ENCODE measurements at places on chromosomes 6 and 20. TPM values are rescaled to one million over a fixed set of nuclear protein-coding genes. Genes with fewer than 3 reads are reported as not detected.

CCN6 gene
- not detected for total RNA-seq

ANKRD66 gene
- not detected for total RNA-seq

LKAAEAR1 gene
- not detected for total RNA-seq

RBL1 gene
- total RNA-seq: 5.6 TPM

ENPP4 gene
- 19.1 TPM for total RNA-seq

OPN5 gene
- not detected for total RNA-seq

OR2H2 gene
- total RNA-seq: not detected

KIF13A gene
- 40.5 TPM for total RNA-seq

- no peak for DNase-seq
These were observed 1.5 kb downstream of the TFAP2B start for GRCh38 chr6:50819904-50820868.

GRCh38 chr6:91487696-91488392 lies 901.0 kb upstream of the MAP3K7 start:
- no peak for DNase-seq

DNA sequence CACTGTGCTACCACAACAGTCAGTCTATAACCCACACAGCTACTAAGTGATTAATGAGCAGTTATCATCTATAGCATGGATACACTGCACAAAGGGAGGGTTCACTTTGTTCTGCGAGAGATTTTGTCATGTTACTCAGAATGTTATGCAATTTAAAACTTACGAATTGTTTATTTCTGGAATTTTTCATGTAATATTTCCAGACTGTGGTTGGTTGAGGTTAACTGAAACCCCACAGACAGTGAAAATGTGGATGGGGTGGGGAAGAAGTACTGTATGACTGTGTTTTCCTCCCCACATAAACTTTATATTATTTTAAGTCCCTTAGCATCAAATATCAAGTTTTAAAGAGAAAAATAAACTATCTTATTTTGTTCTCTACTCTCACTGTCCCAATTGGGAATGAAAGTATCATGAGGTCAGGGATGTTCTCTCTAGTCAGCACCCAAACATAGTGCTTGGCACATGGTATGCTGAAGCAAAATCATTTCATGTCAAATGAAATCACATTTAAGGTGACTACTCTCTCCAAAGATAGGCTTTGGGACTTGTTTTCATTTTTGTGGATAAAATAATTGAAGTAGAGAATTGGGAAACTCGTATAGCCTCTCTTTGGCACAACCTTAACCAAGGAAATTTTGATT lies 25.4 kb downstream of the DOP1A start:
- no peak for DNase-seq

DNA sequence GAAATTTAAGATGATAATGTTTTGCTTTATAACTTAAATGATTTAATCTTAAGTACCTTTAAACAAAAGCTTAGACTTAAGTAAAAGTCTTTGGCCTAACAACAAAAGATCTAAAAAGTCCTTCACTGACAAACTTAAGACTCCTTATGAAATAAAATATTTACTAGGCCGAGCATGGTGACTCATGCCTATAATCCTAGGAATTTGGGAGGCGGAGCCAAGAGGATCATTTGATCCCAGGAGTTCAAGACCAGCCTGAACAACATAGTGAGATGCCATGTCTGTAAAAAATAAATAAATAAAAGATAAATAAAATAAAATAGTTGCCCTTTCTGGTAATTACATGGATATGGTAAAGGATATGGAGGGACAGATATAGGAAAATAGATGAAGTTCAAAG lies 12.4 kb downstream of the KATNA1 start:
- DNase-seq: no peak

GRCh38 chr6:14147891-14148290 lies 30.3 kb downstream of the CD83 start:
- no peak for DNase-seq

DNA sequence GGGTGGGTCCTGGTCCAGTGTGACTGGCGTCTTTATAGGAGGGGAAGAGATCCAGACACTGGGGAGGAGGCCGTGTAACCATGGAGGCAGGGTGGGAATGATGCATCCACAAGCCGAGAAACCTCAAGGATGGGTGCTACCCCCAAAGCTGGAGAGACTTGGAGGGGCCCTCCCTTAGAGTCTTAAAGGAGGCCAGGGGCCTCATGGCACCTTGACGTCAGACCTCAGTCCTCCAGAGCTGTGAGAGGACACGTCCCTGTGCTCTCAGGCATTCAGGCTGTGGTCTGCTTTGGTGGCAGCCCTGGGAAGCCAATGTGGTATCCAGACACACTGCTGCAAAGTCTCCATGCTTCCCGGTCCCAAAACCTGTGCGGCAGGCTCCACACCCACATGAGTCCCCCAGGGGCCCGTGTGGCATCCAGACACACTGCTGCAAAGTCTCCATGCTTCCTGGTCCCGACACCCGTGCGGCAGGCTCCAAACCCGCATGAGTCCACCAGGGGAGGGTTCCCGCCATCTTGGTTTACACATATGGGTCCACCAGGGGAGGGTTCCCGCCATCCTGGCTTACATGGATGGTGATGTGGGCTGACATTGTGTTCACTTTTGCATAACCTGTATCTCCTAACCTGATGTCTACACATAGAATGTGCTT lies 278.0 kb downstream of the SMOC2 start:
- DNase-seq: no peak

DNA sequence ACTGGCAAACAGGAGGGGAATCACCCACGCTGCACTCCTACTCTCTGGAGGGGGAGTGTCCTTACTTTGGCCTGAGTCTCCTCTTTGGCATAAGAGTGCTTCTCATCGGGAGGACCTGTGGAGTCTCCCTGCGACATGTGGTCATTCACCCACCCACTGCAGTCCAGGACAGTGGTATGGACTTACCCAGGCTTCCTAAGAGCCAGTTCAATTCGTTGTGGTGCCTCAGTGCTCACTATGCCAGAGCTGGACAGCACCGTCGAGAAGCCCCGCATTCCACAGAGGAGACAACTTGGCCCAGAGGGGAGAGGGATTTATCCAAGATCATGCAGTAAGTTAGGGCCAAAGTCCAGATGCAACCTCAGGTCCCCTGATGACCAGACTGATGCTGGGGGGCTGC lies 86.2 kb upstream of the CCDC167 start:
- DNase-seq: no peak

DNA sequence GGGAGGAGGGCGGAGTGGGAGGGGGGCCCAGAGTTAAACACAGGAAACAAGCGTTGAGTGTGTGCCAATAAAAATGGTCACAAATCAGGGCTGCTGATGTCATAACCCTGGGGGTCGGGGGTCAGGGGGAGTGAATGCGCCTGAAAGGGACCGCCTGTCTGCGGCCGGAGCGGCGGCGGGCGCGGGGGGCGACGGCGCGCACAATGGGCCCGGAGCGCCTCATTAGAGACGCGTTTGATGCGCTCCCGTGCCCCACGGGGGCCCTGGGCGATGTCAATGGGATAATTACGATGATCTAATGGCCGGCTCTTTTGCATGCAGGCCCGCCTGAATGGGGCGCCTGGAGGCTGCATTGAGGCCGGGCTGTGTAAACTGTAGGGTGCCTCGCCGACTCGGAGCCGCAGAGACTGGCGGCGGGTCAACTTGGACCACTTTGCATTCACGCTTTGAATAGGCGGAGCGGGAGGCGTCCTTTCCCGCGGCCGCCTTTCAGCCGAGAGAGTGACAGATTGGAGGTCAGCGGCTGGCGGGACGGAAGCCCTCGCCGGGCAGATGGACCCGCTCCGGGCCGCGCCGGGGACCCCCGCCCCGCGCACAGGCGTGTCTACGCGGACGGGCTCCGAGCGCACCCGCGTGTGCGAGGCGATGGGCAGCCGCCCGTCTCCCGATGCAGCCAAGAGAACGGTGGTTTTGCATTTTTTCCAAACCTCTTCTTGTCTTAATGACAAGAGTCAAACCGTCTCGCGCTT lies 296.1 kb downstream of the TFAP2C start:
- DNase-seq: no peak

DNA sequence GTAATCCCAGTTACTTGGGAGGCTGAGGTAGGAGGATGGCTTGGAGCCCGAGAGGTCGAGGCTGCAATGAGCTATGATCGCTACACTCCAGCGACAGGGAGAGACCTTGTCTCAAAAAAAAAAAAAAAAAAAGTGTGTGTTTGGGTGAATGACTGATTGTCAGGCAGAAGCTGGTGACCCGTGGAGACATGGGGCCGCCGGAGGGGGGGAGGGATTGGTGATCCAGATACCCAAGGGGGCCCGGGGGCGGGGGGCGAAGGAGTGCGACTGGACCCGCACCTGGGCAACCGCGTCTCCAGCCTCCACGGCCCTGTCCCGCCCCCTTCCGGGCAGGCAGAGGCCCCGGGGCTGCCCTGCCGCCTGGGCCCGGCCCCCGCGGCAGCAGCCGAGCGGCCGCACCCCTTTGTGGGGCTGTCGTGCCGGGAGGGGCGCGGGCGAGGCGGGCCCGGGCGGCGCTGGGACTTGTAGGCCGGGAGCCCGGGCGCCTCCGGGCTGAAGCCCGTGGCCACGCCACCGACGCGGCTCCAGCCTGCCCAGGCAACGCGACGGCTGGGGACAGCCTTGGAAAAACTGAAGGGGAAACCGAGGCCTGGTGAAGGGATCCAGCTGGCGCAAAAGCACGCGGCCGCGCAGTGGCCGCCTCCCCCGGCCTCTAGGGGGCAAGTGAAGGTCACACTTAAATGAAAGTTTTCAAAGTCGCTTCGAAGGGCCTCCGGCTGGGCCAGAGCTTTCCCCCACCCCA lies 2.1 kb upstream of the RBM38 start:
- peak; percentile 88 for DNase-seq

- DNase-seq: no peak
These were observed 4.1 kb downstream of the ZC3H12D start for GRCh38 chr6:149480502-149481280.

GRCh38 chr20:50125279-50125678 lies 12.3 kb upstream of the UBE2V1 start:
- no peak for DNase-seq

DNA sequence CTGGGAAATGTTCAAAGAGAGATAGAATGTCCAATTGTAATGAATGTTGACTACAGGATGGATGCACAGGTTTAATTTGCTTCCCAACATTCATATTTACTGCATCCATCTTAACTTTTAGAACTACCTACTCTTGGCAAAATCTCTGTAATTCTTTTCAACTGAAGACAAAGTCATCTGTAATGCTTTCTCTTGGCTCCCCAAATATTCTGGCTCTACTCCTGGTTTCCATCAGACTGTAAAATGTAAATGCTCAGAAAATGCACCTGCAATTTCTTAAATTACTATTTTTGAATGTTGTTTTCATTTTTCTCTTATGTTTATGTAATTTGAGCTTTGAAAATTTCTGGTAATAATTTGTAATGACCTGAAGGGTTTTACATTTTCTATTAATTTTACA lies 480.8 kb upstream of the IMPG1 start:
- no peak for DNase-seq

DNA sequence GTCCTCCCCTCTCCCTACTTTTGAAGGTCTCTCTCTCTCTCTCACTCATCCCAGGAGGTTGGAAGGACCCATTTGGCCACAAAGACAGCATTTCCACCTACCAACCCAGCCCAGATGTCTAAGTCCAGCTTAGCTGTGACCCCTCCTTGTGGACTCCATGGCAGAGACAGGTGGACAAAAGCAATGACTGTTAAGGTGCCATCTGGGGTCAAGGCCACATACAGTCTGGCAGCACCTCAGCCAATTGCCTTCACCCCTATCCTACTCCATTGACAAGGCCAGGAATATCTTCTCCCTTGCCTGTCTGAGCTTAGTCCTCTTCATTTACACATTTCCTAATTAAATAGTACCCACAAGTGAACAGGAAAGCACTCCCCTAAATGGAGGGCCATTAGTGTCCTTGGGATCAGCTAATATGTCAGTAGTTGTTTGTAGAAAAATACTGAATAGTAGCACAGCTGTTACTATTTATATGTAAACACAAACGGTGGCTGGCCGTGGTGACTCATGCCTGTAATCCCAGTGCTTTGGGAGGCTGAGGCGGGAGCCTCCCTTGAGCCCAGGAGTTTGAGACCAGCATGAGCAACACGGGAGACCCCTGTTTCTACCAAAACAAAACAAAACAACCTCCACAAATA lies 28.8 kb downstream of the GCM1 start:
- no peak for DNase-seq

All from left colon (tissue), 2 donors.